ENCODE measurements at places on chromosomes 6 and 20.

DNA sequence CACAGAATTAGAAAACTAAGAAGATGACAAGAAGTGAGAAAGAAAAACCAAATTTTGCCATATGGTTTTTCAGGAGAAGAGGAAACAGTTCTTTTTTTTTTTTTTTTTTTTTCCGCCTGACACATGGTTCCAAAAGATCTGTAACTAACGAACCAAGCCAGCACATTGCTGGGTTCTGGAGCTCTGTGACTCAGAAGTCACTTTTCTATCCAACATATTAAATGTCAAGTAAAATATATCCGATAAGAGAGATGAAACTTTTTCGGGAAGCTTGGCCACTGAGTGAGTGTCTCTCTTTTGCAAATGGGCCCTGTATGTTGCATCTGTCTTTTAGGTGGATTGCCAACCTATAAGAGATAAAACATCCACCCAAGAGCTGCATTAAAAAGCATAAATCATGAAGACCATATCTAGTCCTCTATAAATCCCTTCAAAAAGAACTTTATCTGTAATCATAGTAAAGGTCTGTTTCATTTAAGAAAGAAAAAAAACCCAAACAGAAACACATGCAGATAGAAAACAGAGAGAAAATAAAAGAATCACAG lies 4.6 kb downstream of the METTL24 start:
- DNase-seq: no peak

GRCh38 chr20:62617711-62618483 lies 24.4 kb upstream of the SLCO4A1 start:
- peak; percentile 61 for DNase-seq

GRCh38 chr6:46011188-46012085 lies 4.2 kb downstream of the CLIC5 start:
- DNase-seq: peak; percentile 60

DNA sequence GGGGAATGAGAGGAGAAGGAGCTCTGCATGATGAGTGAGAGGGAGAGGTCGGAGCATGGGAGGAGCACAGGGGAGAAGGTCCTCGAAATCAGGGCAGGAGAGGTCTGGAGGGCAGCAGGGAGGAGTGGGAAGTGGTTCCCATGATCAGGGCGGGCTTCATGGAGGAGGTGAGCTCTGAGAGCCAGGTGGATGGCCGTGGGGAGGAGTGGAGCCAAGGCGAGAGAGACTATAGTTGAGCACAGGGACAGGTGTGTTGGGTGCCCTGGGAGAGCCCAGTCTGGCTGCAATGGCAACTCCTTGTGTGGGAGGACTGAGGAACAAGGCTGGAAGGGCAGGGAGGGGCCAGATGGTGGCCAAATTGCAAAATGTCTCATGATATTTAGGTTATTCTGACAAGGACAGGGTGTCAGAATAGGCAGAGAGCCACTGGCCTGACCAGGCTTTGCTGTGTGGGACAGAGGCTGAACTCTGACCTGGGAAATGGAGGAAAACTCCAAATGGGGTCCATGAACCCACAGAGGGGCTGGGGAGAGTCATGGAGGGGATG lies 21.4 kb downstream of the TTBK1 start:
- DNase-seq: no peak

GRCh38 chr6:65557224-65557623 lies 149.8 kb downstream of the EYS start:
- no peak for DNase-seq

DNA sequence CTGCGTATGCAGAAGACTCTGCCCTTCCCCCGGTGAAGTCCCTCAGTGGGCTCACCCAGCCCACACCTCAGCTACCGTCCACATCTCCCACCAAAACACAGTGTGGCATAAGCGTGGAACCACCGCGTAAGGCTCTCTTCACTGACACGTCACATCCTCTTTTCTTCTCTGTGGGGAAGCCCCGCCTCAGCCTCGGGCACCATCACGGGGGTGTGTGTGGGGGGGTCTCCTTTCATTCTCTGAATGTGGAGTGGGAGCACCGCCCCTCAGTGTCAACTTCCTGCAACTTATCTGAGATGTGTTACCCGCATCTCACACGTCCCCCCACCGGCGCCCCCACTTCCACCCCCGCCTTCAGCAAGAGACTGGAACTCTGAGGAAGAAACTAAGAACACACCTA lies 388.4 kb upstream of the JARID2 start:
- peak; percentile 82 for DNase-seq

DNA sequence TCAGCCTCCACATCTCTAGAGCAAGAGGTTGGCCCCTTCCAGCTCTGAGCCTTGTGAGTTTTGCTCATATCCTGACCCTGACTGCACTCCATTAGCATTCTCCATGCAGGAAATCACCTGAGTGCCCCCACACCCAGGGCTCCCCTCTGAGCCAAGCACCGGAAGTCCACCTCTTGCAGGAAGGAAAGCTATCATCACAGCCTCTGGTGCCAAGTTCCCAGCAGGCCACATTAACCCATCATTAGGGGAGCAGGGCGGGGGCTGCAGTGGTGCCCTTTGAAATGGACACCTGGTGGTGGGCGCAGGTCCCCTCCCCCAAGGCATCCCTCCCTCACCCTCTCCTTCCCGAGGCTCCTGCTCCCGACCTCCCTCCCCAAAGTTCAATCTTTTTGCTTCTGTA lies 16.1 kb downstream of the GRM4 start:
- no peak for DNase-seq

GRCh38 chr6:127073222-127073621 lies 45.2 kb upstream of the RSPO3 start:
- no peak for DNase-seq

GRCh38 chr6:15521582-15521981 lies 141.2 kb downstream of the DTNBP1 start:
- no peak for DNase-seq

DNA sequence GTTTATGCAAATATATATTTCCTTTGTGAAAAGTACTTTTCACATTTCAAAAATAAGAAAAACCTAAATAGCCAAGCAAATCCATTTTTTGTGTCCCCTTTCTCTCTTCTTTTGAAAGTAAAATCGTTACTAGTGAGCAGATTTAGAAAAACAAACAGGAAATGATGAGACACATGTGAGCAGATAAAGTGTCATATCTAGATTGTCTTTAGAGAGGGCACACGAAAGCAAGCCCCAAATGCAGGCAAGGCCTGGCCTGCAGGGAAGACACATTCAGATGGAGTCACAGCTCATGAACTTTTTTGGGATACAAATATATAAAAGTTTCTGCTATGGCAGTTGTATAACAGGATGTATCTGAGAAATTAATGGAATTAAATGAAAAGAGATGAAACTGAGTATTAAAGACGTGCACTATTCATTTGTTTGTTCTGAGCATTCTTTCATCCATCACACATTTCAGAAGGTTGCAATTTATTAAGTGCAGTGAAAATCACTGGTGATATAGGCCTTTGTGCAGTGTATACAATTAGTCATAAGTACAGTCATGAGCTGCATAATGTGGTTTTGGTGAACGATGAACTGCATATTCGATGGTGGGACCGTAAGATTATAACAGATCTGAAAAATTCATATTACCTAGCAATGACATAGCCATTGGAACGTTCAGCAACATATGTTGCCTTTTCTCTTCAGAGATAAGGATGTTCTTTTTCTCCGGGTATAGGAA lies 101.4 kb downstream of the PACRG start:
- DNase-seq: no peak

GRCh38 chr6:107862383-107862782 lies 38.3 kb upstream of the SCML4 start:
- no peak for DNase-seq

GRCh38 chr6:74605922-74606581 lies 599.8 kb downstream of the COL12A1 start:
- no peak for DNase-seq

GRCh38 chr6:39665861-39666260 lies 59.3 kb downstream of the KIF6 start:
- no peak for DNase-seq

DNA sequence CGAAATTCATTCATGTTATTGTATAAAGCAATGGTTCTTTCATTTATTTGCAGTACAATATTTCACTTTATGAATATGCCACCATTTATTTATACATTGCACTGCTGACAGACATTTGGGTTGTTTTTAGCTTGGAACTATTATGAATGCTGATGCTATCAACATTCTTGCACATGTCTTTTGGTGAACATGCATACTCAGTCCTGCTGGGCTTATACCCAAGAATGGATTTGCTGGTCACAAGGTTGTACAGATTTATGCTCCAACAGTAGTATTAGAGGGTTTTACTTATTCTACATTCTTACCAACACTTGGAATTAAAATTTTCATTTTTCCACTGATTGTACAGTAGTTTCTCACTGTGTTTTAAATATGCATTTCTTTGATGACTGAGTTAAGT lies 126.2 kb downstream of the PTPRK start:
- DNase-seq: no peak
